ENCODE measurements at places on chromosomes 3 and 15.
A peak's percentile ranks its signal among the peaks of the same experiment; 100 is the strongest.

DNA sequence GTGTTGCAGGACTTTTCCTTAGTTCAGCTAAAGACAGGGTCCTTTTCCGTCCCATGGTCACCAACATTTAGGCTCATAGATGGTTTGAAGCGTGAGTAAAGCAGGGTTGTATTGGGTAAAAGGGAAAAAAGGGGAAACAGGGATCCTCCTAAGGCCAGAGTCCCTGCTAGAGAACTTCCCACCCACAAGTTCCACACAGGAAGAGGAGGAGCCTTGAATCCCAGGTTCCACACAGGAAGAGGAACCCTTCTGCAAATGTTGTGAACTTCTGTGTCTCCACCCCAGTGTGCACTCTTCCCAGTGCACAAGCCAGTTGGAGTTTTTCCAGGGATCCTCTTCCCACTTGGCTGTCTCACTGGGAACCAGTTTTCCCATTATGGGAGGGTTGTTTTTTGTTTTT lies 27.6 kb upstream of the ATP8B4 start:
- no peak for DNase-seq

GRCh38 chr3:52234516-52235447 lies 4.2 kb downstream of the TWF2 start:
- DNase-seq = no peak

GRCh38 chr15:42194513-42194912 lies 13.6 kb downstream of the VPS39 start:
- DNase-seq = no peak

DNA sequence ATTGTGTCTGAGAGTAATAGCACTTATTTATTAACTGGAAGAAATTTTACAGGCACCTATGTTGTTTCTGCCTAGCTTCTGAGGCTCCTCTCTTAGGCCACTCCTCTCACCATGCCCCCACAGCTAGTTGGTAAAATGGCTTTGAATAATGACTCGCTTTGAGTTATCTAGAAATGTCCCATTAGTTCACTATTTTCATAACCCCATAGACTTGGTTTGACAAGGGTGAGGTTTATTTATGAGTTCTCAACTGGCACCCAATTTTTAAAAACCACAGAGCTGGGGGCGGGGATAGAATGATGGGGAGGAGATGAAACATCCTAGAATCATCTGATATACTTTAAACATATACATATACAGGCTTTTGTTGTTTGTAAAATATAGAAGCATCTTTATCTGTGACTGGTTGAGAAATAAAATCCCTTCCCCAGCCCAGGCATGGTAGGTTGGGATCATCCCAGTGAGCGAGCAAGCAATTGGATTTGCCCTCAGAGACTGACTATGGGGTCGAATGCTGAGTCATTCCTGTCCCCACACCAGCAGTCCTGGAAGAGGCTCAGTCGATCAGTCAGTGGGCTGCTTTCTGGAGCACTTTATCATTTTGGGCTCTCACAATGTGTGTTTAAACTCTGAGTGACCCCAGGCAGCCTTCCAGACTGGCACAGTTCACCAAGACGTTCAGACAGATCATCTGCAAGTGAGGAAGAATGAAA lies 60.2 kb upstream of the TSEN2 start:
- DNase-seq = no peak

GRCh38 chr3:187458921-187459320 lies 90.7 kb downstream of the RTP4 start:
- no peak for DNase-seq

DNA sequence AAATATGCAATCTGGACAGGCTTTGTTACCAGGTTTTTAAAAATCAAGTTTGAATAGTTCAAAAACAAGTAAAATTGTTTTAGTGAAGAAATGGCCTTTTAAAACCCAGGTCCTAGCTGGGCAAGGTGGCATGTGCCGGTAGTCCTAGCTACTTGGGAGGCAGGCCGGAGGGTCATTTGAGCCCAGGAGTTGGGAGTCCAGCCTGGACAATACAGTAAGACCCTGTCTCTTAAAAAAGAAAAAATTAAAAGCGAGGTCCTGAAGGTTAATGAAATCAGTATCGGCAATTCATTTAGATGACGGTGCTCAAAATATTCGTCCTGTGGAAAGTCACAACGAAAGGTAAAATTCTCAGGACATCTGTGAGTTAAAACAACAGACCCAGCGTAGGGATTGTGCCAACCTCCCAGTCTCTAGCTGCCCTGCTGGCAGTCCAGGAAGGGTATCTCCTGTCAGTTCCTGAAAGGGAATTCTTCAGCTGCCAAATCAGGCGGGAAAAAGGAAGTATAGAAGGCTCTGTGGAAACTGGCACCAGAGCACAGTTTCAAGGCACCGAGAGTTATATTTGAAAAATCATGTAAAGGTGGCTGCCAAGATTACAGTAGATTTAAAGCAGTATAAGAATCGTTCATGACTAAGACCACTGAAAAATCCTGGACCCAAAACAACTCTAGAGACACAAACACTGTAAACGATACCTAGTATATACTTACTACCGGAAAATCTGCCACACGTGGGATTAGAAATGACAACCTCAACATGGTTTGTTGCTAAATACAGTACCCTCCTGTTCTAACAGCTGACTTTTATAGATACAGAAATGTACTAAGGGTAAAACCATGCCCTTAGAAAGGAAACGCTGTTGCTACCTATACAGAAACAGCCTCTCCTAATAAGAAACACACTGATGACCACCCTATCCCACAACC lies 1.2 kb upstream of the ABHD17C start:
- no peak for DNase-seq

DNA sequence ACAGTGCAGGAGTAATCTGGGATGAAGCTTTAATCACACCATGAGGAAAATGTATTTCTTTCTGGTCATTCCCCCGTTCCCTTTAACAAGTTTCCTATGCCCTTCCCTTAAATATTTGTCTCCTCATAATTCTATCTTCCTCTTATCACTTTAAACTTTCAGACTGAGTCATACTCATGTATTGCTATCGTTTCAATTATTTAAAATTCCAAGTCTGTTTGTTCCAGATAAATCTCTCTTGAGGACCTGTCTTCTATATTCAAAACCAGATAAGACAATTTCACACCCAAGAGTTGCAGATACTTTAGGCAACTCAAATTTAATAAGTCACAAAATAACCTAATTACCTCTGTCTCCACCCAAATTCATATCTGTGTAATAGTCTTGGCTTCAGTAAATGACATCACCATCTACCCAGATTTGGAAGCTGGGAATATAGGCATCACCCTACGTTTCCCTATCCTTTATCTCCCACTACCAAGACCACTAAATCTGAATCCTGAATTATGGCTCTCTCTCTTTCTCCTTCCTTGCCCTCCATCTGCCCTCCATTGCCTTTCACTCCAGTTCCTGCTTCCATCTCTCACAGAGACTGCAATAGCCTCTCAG lies 220.1 kb downstream of the PYDC2 start:
- no peak for DNase-seq

DNA sequence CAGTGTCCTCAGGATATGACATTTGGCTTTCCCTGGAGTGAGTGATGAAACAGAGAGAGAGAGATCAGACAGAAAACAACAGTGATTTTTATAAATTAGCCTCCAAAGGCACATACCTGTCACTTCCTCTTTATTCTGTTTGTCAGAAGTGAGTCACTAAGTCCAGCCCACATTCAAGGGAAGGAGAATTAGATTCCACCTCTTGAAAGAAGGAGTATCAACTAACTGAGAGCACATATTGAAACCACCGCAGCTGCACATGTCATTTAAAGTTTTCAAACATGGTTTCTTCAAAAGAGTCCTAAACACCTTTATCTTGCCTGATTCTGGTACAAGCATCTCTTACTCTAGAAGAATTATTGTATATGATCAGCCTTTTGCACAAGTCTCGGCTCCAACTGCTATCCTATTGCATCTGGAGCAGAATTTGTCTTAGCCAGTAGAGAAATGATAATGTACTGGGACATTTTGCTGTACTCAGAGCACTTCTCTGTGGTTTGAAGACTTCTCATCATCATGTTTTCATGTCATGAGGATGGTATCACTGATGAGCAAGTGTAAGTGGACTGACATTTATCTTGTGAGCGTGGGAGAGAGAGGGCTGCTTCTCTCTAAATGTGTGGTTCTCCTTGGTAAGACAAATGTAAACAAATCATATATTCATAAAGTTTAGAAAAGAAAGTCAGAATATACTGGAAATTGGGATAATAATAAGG lies 338.9 kb upstream of the CFAP20DC start:
- peak; percentile 9 for DNase-seq

- DNase-seq = no peak
Observed at GRCh38 chr15:31357148-31357547, 30.5 kb downstream of the KLF13 start.

GRCh38 chr3:66018057-66019033 lies 20.4 kb downstream of the MAGI1 start:
- no peak for DNase-seq

- DNase-seq = no peak
Observed at GRCh38 chr3:167346171-167346570, 33.9 kb downstream of the ZBBX start.

- no peak for DNase-seq
Observed at GRCh38 chr15:75043509-75044257, 20.3 kb downstream of the PPCDC start.

- DNase-seq = no peak
Observed at GRCh38 chr15:92095693-92096092, 242.2 kb downstream of the SLCO3A1 start.

- no peak for DNase-seq
Observed at GRCh38 chr3:188817935-188818269, 353.9 kb upstream of the TPRG1 start.

DNA sequence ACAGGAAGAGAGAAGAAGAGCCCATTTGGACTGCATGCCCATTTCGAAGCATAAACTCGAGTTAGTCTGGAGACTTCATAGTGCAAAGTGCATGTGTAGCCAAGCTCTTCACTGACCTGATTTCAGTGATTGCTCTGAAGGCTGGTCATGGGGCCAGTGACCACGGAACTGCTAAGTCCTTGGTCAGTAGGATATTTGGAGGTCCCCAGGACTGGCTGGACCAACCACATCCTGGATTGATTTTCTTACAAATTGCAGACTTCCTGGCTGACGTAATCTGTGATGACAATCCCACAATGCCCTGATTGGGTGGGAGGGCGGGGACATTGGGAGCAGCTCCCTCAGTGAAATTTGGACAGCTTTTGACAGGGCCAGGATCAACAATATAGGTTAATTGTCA lies 233.4 kb downstream of the CACNA2D3 start:
- no peak for DNase-seq

DNA sequence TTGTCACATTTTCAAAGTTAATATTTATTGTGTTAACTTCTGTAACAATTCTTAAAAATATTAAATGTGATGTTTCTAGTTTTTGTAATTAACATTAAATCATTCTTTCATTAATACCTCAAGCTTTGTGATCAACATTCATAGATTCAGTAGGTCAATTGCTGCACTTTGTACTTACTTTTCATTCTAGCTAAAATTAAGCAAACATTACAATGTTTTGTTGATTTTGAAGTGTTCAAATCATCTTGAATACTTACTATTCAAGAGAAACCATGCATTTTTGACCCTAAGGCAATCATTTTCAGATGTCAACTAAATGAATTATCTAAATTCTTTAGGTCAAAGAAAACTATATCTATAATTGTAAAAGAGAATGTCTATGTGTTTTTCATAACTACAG lies 933.1 kb downstream of the NAALADL2 start:
- no peak for DNase-seq
